ENCODE measurements at places on chromosomes 5 and 9.

- no peak overlapping the region for H3K4me3 ChIP-seq
- peaks cover 13% of the 10 kb centered on the region for H3K4me1 ChIP-seq
- H3K27ac ChIP-seq: no peak overlapping the region
- no peaks in the 10 kb centered on the region for H3K36me3 ChIP-seq
Observed at GRCh38 chr5:123098767-123099513, 9.9 kb downstream of the PRDM6 start.

- DNase-seq: peak; percentile 78
- H3K27me3 ChIP-seq: no peaks in the 10 kb centered on the region
- H3K4me3 ChIP-seq: no peak overlapping the region
- no peaks in the 10 kb centered on the region for H3K36me3 ChIP-seq
- H3K27ac ChIP-seq: no peak overlapping the region
Observed at GRCh38 chr5:69024241-69024651, 69.6 kb upstream of the SLC30A5 start.

GRCh38 chr9:90899287-90899686 is 97.7 kb downstream of the SYK start:
- DNase-seq: no peak
- H3K4me1 ChIP-seq: no peaks in the 10 kb centered on the region
- no peak overlapping the region for H3K27ac ChIP-seq

DNA sequence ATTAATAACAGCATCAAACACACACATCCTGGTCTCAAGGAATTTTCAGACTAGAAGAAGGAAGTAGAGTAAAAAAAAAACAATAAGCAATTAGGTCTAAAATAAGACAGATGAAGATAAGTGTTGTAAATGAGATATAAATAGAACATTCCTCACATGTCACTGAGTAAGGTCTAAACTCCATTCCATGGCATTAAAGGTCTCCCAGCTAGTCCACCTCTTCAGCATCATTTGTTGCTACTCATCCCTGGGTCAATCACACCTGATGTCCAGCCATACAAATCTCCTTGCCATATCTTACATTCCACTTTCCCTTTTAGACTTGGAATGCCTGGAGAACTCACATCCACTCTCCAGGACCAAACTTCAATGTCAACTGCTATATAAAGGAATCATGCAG is 214.1 kb upstream of the KLF4 start:
- H3K4me1 ChIP-seq: peaks cover 4% of the 10 kb centered on the region
- H3K4me3 ChIP-seq: no peak overlapping the region
- no peak for DNase-seq
- no peaks in the 10 kb centered on the region for H3K36me3 ChIP-seq
- no peak overlapping the region for H3K27ac ChIP-seq

DNA sequence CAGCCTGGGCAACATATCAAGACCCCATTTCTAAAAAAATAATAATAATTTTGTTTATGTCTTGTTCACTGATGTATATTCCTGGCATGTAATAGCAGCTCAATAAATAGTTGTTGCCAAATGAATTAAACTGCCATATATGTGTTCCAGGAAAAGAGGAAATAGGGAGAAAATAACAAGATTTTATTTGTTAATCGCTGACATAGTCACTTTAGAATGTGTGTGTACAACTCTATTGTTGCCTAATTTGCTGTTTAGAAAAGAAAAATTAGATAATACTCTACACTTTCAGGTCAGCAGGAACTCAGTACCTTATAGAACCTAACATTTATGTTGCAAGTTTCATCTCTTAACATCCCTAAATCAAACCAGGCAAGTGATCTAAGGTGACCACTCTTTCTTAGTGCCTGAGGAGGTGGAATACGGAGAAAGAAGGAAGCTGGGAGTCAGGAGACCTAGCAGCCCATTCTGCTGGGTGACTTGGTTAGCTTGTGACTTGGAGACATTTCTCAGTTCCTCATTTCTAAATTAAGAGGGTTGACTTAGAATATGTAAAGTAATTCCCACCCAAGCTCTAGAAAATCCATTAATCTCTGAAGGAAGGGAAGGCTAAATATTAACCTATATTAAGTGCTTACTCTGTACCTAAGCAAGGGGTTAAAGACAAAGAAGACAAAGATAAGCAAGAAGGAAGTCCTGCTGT is 110.3 kb upstream of the IQGAP2 start:
- peak; percentile 85 for DNase-seq
- no peak overlapping the region for H3K4me3 ChIP-seq
- no peaks in the 10 kb centered on the region for H3K36me3 ChIP-seq
- H3K4me1 ChIP-seq: peaks cover 49% of the 10 kb centered on the region
- H3K27ac ChIP-seq: no peak overlapping the region

GRCh38 chr5:132098621-132099020 is 25.0 kb downstream of the CSF2 start:
- no peak overlapping the region for H3K27ac ChIP-seq
- H3K36me3 ChIP-seq: no peaks in the 10 kb centered on the region
- no peak overlapping the region for H3K4me3 ChIP-seq

GRCh38 chr5:74085782-74086181 is 459.8 kb downstream of the ARHGEF28 start:
- no peaks in the 10 kb centered on the region for H3K36me3 ChIP-seq
- H3K27me3 ChIP-seq: no peaks in the 10 kb centered on the region
- H3K4me1 ChIP-seq: no peaks in the 10 kb centered on the region
- no peak overlapping the region for H3K4me3 ChIP-seq
